NCI-H2029 treated with DMSO at 0.1 percent for 48 hours (cell line): ENCODE measurements at places on chromosomes 5 and 9.

GRCh38 chr9:26801772-26802171 lies 90.8 kb downstream of the CAAP1 start:
- no peak for DNase-seq

DNA sequence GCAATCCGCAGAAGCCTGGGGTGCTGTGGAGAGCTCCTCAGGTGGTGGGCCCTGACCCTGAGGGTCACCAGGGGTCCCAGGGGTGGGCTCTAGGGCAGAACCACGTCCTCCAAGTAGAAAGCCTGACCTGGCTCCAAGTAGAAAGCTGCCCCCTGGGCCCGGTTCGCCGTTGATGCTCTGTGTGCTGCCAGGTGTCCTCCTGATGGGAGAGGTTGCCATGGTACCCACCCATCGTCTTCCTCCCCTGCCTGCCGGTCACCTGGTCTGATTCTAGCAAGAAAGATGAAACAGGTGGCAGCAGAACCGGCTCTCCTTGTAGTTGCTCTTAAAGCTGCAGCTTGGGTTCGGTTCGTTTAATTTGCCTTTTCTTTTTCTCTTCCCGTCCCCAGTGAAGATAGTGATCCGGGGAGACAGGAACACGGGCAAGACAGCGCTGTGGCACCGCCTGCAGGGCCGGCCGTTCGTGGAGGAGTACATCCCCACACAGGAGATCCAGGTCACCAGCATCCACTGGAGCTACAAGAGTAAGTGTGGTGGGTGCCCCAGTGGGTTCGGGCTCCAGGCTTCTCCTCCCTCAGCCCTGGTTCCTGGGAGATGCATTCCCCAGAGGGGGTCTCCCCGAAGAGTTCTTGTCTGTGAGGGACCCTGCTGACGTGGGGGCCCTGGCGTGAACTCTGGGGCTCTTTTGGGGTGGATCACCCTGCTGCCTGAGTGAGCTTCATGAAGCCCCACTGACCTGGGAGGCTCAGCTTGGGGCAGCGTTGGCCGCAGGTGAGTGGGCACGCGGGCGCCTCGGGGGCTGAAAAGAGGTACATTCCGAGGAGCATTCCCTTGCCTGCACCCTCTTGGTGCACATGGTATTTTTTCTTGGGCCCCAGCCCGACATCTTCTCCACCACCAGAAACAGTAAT lies 15.6 kb downstream of the RABL6 start:
- DNase-seq = no peak

GRCh38 chr5:141512911-141513626 lies 24.2 kb downstream of the PCDHGC5 start:
- peak; percentile 47 for DNase-seq

- DNase-seq = no peak
These were observed 52.9 kb downstream of the TMC1 start for GRCh38 chr9:72574156-72574810.

- no peak for DNase-seq
These were observed 37.5 kb upstream of the IQGAP2 start for GRCh38 chr5:76365561-76365960.

DNA sequence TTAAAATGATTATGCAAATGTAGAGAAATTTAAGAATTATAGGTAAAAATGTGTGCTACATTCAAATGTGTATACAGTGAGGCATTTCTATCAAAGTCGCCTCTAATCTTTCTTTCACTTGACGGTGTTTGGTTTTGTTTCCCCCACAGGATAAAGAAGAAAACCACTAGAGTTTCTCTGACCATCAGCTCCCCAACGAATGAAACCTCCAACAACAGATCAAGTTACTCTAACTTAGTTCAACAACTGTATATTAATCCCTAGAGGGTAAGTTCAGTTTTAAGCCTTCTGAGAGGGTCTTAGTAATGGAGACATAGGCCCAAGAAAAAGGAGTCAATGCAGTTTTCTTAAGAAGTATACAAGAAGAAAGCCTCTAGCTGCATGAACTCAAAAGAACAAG lies 11.5 kb upstream of the MYOT start:
- no peak for DNase-seq

GRCh38 chr5:143262393-143263174 lies 140.9 kb downstream of the NR3C1 start:
- no peak for DNase-seq

GRCh38 chr9:133405508-133406438 lies 12.0 kb downstream of the REXO4 start:
- DNase-seq = no peak

GRCh38 chr5:23466401-23466912 lies 41.0 kb upstream of the PRDM9 start:
- DNase-seq = no peak

DNA sequence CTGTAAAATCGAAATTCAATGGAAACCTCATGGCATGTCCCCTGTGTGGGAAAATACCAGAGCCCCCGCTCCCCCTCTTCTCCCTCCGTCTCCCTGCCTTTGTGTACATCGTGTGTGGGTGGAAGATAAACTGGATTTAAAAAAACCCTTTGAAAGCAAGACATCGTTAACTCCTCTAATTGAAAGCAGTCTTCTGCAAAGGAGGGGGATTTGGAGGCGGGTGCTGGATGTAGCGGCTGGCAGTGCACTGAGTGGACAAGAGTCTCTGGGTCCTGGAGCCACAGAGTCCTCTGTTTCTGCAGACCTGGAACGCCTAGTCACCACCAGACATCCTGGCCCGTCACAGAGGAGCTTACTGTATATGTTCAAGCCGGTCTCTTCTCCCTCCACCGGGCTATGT lies 169.4 kb downstream of the PAPPA start:
- peak; percentile 27 for DNase-seq

DNA sequence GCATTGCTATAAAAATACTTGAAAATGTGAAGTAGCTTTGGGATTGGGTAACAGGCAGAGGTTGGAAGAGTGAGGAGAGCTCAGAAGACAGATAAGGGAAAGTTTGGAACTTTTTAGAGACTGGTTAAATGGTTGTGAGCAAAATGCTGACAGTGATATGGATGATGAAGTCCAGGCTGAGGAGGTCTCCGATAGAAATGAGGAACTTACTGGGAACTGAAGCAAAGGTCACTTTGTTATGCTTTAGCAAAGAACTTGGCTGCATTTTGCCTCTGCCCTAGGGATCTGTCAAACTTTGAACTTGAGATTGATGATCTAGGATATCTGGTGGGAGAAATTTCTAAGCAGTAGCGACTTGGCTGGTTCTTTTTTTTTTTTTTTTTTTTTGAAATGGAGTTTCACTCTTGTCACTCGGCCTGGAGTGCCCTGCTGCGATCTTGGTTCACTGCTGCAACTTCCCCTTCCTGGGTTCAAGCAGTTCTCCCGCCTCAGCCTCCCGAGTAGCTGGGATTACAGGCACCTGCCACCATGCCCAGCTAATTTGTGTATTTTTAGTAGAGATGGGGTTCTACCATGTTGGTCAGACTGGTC lies 998.9 kb downstream of the TLE1 start:
- DNase-seq = no peak

DNA sequence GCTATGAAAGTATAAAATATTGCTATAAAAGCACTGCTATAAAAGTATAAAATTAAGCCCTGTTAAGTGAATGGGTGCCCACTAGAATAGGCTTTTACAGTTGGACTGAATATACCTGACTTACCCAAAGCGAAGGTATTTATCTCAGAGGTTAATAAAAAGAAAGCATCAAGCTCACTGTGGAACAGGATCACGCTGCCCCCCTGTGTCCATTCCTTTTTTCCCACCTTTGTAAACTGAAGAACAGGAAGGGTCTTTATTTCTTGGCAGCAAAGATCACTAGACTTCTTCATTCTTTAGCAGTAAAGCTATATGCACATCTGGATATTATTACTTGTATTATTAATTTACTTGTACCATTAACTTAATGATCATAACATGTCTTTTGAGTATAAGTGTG lies 22.1 kb upstream of the PLPP6 start:
- no peak for DNase-seq

DNA sequence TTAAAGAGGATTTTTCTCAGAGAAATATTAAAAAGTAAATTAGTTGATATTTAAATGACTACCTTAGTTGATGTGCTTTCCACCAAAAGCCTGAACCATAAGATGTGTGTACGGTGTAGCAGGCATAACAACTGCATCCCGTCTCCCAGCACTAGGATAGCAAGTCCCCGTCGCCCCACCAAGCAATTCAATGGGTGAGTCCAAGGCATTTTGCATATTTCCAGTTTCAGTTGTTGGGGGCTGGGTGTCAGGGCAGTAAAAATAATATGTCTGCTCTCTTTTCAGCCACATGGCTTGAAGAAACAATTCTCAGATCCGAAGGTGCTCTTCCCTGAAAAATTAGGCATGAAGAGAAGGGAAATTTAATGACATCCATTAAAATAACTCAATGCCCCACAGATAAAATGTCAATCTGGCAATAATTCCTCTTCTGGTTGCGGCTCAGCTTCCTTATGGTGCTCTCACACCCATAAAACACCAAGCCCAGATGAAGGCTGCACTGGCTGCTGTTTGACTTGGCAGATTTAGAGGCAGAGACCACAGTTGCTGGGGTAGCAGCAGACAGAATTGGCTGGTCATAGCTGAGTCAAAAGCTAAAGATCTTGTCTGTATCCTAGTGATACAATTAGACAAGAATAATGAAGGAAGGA lies 124.4 kb upstream of the ADCY2 start:
- DNase-seq = no peak

DNA sequence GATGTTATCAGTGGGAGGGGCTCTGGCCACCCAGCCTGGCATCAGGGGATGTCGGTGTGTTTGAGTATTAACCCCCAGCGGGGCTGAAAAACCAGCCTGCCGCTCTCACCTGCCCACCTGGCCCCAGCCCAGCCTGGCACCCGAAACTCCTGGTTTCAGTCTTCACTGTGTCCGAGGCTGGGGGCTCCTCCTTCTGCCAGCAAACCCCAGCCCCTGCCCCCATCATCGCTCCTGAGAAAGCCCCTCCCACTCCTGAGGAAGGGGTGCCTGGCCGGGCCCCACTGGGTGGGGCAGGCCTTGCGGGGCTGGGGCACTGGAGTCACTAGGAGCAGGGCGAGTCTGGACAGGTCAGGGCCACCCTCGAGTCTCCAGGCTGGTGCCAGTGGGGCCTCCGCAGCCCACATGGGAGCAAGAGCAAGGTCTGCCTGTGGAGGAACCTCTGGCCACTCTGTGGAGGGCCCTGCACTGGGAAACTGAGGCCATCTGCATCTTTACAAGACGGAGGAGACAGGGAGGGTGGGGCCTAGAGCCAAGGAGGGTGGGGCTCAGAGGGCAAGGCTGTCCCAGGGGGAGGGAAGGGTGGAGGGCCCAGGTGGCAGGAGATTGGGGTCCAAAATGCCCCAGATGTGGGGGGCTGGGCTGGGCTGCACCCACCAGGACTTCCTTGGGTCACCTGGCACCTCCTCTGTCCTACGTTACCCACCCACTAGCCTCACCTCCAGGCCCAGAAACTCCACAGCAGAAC lies 51.5 kb upstream of the NOTCH1 start:
- no peak for DNase-seq

DNA sequence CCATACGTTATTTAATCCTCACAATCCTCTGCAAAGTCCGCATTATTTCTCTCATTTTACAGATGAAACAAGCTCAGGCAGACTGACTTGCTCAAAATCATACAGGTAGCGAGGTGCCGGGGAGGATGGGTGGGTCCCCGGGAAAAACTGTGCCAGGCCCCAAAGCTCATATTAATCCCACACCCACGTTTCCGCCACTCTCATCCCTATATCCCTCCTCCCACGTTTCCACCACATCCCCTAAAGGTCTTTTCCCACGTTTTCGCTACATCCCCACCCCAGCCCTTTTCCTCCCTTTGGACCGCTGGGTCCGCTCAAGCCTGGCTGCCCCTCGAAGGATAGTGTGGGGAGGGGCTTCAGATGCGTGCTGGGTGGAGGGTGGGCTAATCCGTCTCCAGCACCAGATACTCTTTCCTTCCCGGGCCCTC lies 434 bp upstream of the FSD1L start:
- no peak for DNase-seq

GRCh38 chr5:140118302-140118936 lies 4.5 kb downstream of the PURA start:
- DNase-seq = no peak

- no peak for DNase-seq
These were observed 46.0 kb upstream of the SPIN1 start for GRCh38 chr9:88342246-88342645.

GRCh38 chr9:126386088-126386487 lies 59.5 kb downstream of the MVB12B start:
- DNase-seq = no peak

GRCh38 chr5:155767470-155767869 lies 559.5 kb upstream of the SGCD start:
- no peak for DNase-seq

DNA sequence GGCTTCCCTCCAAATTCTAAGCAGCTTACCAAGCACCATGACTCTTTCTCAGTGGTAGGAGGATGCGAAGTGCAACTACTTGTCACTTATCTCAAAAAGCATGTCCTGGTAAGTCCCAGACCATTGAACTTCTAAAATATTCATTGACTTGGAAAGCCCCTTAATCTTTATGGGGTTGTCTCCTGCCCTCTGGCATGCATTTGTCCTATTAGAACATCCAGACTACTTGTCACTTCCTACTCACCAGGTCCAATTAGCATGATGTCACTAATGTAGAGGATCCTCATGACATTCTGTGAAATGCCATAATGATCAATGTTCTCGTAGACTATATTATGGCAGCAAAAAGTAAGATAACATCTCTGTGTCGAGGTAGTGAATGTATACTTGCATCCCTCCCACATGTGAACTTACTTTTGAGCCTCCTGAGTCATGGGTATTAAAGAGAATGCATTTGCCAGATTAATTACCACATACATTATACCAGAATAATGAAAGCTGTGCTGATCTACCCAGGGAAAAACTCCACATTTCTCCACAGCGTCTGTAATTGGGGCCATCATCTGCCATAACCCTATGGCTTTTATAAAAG lies 63.5 kb upstream of the RAD23B start:
- no peak for DNase-seq

DNA sequence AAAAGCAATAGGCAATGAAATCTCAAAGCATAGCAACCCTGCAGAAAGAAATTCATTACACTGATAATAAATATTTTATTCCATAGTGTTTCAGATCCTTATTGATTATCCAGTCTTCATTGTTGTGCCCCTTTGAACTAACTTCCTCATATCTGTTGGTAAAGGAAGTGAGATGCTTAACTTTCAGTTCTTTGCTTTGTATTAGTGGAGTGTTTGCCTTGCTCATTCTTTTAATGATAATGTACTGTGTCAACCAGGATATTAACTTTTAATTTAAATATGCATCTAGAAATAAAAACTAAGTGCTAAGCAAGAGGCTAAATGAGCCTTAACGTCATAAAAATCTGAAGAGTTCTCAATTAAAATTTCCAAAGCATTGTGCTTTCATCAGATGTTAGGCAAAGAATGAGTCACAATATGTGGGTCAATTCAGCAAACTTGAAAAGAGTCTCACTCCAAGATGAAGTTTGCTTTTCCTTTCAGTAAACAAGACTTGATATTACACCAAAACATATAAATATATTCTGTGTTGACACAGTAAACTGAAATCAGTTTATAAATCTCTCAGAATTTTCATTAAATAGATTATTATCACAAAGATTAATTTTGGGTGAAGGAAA lies 105.9 kb downstream of the GIN1 start:
- no peak for DNase-seq

GRCh38 chr5:21688655-21689054 lies 1164.5 kb downstream of the CDH12 start:
- DNase-seq = no peak
